ENCODE measurements at places on chromosomes 7 and 10.

DNA sequence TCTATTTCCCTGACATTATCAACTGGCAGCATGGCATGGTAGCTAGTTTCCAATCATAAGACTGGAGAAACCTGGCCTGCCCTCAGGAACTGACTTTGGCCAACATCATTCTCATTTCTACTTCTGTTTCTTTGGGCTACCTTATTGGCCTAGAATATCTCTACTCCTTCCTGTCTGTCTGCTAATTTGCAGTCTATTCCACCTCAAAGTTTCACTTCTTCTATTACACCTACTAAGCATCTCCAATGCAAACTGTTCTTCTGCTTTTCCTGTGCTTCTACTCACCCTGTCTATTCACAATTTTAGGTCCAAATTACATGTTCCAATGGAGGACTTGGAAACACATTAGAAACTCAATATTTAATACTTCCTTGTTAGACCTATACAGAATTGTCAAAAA is 65.6 kb downstream of the ZNF503 start:
- no peaks in the 10 kb centered on the region for H3K36me3 ChIP-seq
- no peak for DNase-seq

DNA sequence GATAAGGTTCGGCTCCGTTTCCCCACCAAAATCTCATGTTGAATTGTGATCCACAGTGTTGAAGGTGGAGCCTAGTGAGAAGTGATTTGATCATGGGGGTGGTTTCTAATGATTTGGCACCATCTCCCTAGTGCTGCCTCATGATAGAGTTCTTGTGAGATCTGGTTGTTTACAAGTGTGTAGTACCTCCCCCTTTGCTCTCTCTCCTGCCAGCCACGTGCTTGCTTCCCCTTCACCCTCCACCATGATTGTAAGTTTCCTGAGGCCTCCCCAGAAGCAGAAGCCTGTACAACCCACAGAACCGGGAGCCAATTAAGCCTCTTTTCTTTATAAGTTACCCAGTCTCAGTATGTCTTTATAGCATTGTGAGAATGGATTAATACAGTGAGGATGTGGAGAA is 12.1 kb upstream of the LRGUK start:
- H3K4me1 ChIP-seq: no peaks in the 10 kb centered on the region
- H3K4me3 ChIP-seq: no peak overlapping the region
- H3K36me3 ChIP-seq: no peaks in the 10 kb centered on the region
- DNase-seq: no peak
- no peak overlapping the region for H3K27ac ChIP-seq

GRCh38 chr10:51215951-51216834 is 141.9 kb downstream of the PRKG1 start:
- H3K4me1 ChIP-seq: no peaks in the 10 kb centered on the region
- H3K27ac ChIP-seq: no peak overlapping the region
- no peak overlapping the region for H3K4me3 ChIP-seq
- H3K36me3 ChIP-seq: no peaks in the 10 kb centered on the region
- no peak for DNase-seq
- H3K27me3 ChIP-seq: no peaks in the 10 kb centered on the region

GRCh38 chr7:36752026-36752711 is 27.9 kb upstream of the AOAH start:
- H3K27ac ChIP-seq: no peak overlapping the region
- no peak overlapping the region for H3K4me3 ChIP-seq
- H3K36me3 ChIP-seq: no peaks in the 10 kb centered on the region
- H3K27me3 ChIP-seq: no peaks in the 10 kb centered on the region
- no peak for DNase-seq

DNA sequence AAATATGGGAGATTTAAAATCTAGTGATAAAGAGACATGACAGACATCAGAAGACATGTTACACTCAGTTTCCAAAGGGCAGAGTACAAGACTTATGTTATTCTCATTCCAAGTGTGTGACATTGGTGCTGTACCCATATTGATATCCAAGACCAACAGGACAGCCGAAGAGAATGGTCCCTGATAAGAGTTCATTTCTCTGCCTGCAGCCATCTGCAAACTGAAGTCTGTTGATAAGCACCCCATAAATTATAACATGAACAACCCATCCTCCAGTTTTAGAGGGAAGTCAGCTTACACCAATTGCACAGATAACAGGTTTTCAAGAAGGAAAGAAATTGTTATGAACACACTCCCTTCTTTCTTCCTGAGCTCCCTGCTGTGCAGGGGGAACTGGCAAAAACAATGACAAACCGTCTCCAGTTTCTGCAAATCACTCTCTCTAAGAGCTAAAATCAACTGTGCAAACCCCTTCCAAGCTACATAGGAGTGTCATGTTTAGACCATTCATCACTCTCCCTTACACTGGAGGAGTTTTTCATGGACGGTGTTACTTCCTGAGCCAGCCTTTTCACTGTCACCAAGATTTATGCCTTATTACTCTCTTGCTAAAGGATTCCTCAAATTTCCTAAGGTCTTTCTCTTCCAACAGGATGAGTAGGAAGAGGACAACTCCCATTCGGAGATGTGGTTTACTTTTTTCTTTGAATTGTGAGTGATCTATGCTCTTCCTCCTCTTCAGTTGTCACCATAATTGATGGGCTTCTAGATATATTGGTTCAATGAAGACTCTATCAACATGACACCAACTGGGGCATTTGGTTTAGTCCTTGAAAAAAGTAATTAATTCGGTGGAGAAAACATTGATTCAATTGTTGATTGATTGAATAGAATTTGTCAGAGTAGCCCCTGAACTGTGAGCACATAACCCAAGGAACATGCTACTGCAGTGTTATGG is 80.3 kb upstream of the FAM171A1 start:
- H3K4me1 ChIP-seq: no peaks in the 10 kb centered on the region
- H3K4me3 ChIP-seq: no peak overlapping the region
- peaks cover 22% of the 10 kb centered on the region for H3K27me3 ChIP-seq
- no peaks in the 10 kb centered on the region for H3K36me3 ChIP-seq

GRCh38 chr10:6034371-6034770 is 27.8 kb downstream of the IL2RA start:
- H3K36me3 ChIP-seq: peaks cover 84% of the 10 kb centered on the region
- H3K27ac ChIP-seq: peak overlapping the region; percentile 72

GRCh38 chr7:4189131-4189570 is 492.9 kb upstream of the FOXK1 start:
- H3K27me3 ChIP-seq: no peaks in the 10 kb centered on the region
- no peaks in the 10 kb centered on the region for H3K4me1 ChIP-seq
- no peak overlapping the region for H3K27ac ChIP-seq

GRCh38 chr10:102112210-102112817 is 7.9 kb downstream of the LDB1 start:
- H3K4me3 ChIP-seq: no peak overlapping the region
- DNase-seq: no peak
- peaks cover 40% of the 10 kb centered on the region for H3K4me1 ChIP-seq
- H3K27ac ChIP-seq: no peak overlapping the region

DNA sequence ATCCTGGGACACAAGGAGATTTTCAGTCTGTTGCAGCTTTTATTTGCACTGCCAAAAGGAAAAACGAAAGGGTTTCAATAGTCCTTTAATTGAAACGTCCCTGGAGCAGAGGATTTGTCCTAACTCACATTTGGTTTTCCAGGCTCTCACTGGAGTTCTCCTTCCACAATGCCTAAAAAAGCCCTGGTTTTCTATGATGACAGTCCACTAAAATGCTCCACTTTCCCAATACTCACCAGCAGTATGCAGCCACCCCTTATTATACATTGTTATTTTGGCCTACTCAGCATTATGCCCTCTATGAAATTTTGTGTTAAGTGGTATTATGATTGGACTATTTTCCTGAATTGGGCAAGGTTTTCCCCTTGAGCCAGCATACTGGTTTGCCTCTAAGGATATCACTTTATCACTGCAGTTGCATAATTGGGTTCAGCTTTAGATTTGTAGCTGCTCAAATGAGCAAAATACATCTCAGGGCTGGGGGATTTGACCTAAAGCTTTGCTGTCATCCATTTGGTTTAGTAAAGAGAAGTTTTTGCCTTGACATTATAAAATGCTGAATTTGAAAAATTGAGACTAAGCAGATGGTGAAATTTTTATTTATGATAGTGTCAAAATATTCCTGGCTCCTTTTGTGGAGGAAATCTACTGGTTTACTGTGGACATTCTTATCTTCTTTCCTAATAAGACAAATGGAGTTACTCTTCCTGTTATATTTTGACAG is 239.2 kb downstream of the RNLS start:
- H3K4me3 ChIP-seq: no peak overlapping the region
- H3K36me3 ChIP-seq: no peaks in the 10 kb centered on the region
- H3K27ac ChIP-seq: no peak overlapping the region

DNA sequence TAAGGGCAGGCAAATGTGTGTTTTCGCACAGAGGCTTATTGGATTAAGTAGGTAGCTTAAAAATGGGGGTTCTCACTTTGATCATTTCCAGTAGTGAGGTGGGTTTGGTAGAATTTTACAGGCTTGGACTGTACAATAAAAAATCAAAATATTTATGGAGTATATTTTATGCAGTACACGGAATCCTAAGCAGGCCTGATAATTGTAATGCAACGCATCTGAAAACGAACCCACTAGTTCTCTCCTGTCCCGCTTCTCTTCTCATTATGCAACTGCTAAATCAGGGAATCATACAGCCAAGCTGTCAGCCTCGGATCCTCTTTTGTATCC is 377 bp upstream of the POLR1F start:
- H3K27ac ChIP-seq: peak overlapping the region; percentile 78
- peaks cover 37% of the 10 kb centered on the region for H3K4me1 ChIP-seq
- peaks cover 3% of the 10 kb centered on the region for H3K27me3 ChIP-seq
- no peak for DNase-seq
- no peaks in the 10 kb centered on the region for H3K36me3 ChIP-seq

DNA sequence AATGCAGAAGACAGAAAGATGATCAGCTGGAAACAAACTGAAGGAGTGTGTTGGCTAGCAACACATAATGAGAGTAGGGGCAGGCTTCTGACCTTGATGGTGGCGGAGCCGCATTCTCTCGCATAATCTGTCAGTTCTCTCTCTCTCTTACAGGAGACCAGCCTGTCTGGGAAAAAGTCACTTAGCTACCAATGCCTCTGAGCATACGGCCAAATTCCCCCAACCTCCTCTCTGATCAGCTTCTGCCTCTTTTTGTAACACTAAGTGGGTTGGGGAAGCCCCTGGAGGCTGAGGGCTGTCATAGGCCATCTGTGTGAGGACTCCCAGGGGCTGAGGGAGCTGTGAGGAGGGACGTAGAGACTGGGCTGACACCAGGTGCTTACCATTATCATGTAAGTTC is 104.6 kb downstream of the HIPK2 start:
- peaks cover 40% of the 10 kb centered on the region for H3K4me1 ChIP-seq
- peak overlapping the region; percentile 74 for H3K27ac ChIP-seq
- H3K36me3 ChIP-seq: peaks cover 6% of the 10 kb centered on the region
- H3K4me3 ChIP-seq: peak overlapping the region; percentile 3
- peak; percentile 73 for DNase-seq

GRCh38 chr10:133133471-133134231 is 26.4 kb upstream of the KNDC1 start:
- H3K4me1 ChIP-seq: no peaks in the 10 kb centered on the region
- H3K27me3 ChIP-seq: no peaks in the 10 kb centered on the region
- no peaks in the 10 kb centered on the region for H3K36me3 ChIP-seq
- no peak overlapping the region for H3K27ac ChIP-seq
- DNase-seq: peak; percentile 3
- H3K4me3 ChIP-seq: no peak overlapping the region

DNA sequence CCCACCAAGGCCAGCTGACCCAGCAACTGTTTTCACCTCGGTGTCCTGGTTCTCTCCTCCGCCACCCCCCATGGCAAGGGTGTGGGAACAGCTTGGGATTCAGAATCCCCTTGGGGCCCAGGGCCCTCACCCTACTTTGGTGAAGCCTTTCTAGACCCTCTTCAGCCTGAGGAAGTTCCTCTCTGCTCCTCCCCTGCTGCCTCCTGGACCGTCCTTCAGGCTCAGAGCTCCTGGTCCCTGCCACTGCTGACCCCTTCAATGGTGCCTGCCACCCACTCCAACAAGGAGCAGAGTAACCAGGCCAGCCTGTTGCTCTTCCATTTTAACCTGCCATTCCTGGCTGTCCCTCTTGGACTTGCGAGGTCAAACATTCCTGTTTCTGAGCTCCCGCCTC is 72.0 kb upstream of the SMNDC1 start:
- no peak overlapping the region for H3K27ac ChIP-seq
- no peak for DNase-seq
- no peak overlapping the region for H3K4me3 ChIP-seq
- peaks cover 25% of the 10 kb centered on the region for H3K4me1 ChIP-seq
- H3K27me3 ChIP-seq: no peaks in the 10 kb centered on the region
